ENCODE measurements at places on chromosomes 4 and X.

DNA sequence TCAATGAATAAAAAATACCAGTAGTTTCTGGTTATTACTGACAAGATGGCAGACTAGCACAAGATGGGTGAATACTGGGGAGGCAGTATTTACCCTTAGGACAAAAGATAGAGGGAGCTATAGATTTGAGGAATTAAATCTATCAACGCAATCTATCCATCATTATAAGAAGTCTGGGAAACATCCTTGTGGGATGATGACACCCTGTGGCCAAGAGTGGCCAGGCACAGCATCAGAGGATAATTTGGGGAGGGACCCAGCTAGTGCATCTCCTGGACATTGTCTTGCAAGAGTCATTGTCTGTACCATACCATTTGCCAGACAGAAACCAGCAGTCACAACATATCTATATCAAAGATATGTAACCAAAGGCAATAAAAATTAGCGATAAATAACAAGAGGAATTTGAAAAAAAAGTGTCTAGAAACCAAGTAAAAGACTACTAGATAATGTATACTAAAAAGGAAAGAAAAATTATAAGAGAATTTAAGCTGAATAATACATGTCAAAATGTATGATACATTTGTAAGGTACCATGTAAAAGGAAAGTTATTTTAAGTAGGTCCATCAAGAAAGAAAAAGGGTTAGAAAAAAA lies 22.9 kb downstream of the KCTD8 start:
- no peak for DNase-seq

- DNase-seq = no peak
Measured at GRCh38 chr4:152564336-152564735, 28.4 kb upstream of the FBXW7 start.

GRCh38 chrX:48496660-48497059 lies 12.1 kb upstream of the PORCN start:
- no peak for DNase-seq

GRCh38 chr4:37924946-37925345 lies 34.1 kb downstream of the TBC1D1 start:
- DNase-seq = no peak

GRCh38 chr4:30443289-30443688 lies 276.9 kb upstream of the PCDH7 start:
- DNase-seq = no peak

DNA sequence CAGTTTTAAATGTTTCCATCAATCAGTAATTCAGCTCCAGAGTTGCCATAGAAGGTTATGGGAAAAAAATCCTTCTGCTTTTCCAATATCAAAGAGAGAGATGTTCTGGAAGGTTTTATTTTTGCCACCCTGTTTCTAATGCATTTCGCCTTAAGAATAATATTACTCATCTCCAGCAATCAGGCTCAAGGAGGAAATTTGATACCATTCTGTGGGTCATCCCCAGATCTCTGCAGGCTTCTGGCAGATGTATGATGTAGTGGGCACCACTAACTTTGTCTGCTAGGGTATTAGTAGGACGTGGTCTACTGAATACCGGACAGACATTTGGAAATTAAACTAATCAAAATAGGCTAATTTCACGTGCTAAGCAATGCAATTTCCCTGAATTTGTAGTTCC lies 645.4 kb upstream of the TENM3 start:
- DNase-seq = no peak

- no peak for DNase-seq
Measured at GRCh38 chr4:104279744-104280143, 214.9 kb downstream of the CXXC4 start.
